ENCODE measurements at places on chromosomes 4 and X. TPM values are rescaled to one million over a fixed set of nuclear protein-coding genes. Genes with fewer than 3 reads are reported as not detected.

DNA sequence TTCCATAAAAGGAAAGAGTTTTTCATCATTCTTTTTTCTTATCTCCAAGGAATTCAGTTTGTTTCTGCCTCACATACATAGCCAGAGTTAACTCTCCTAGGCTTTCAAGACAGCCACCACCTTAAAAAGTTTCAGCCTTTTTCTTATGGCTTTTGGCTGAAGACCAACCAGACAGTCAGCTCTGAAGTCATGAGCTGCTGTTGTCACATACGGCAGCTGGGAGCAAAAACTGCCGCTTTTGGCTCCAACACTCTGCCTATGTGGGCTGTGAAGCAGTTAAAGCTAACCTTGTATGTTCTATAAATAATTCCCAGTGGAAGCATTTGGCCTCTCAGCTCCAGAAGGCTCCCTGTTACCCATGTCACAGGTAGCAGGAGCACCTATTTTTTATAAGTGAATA lies 104.1 kb downstream of the KLHL4 start:
- H3K36me3 ChIP-seq, result no peaks in the 10 kb centered on the region
- H3K4me1 ChIP-seq, result no peaks in the 10 kb centered on the region
- H3K4me3 ChIP-seq, result no peak overlapping the region
- no peak for DNase-seq

TMPRSS11F gene
- total RNA-seq, result not detected

GRCh38 chrX:132415012-132415411 lies 73.8 kb downstream of the MBNL3 start:
- H3K36me3 ChIP-seq, result no peaks in the 10 kb centered on the region
- no peaks in the 10 kb centered on the region for H3K4me1 ChIP-seq
- H3K4me3 ChIP-seq, result no peak overlapping the region
- DNase-seq, result no peak
- H3K27me3 ChIP-seq, result no peaks in the 10 kb centered on the region
- no peak overlapping the region for H3K27ac ChIP-seq

GRCh38 chr4:5500165-5500564 lies 208.2 kb downstream of the EVC2 start:
- H3K4me1 ChIP-seq, result no peaks in the 10 kb centered on the region
- H3K27ac ChIP-seq, result no peak overlapping the region
- no peak overlapping the region for H3K4me3 ChIP-seq
- no peak for DNase-seq

DNA sequence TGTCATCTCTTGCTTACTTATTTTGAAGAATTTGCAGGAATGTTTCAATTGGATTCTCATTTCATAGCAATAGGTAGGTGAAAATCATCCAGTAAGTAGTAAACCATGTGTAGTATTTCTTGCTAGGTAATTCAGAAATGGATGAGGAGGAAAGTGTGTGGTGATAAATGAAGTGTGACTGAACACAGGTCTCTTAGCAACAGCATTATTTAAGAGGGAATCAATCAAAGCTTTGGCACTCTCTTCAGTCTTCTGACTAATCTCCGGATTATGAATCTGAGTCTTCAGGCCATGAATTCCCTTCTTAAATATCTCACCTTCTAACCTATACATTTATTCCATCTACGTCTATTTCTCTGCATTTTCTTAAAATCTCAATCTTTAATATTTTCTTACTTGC lies 55.8 kb upstream of the ARHGAP24 start:
- H3K4me1 ChIP-seq, result no peaks in the 10 kb centered on the region
- no peaks in the 10 kb centered on the region for H3K36me3 ChIP-seq
- no peak for DNase-seq
- H3K27me3 ChIP-seq, result no peaks in the 10 kb centered on the region

- no peak overlapping the region for H3K27ac ChIP-seq
- no peaks in the 10 kb centered on the region for H3K4me1 ChIP-seq
- DNase-seq, result no peak
- H3K27me3 ChIP-seq, result no peaks in the 10 kb centered on the region
These were observed 82.4 kb downstream of the PRDM5 start for GRCh38 chr4:120839974-120840751.

NUDT6 gene
- total RNA-seq, result 5.4 TPM

DNA sequence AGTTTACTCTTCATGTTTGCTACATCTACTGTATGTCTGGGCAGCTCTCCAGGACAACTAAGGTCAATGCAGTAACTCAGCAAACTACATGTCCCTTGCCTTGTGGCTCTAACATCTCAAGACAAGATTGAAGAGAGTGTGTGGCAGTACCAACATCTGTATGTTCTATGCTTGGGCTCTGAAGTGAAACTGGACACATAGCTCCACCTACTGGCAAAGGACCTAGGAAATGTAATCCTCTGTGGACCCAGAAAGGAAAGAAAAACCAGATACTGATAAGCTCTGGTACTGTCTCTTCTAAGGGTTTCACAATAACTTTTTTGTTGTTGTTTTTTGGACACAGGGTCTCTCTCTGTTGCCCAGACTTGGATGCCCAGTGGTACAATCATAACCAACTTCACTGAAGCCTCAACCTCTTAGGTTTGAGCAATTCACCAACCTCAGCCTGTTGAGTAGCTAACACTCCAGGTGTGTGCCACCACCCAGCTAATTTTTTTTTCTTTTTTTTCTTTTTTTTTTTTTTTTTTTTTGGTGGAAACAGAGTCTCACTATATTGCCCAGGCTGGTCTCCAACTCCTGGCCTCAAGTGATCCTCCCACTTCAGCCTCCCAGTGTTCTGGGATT lies 64.1 kb downstream of the QDPR start:
- H3K4me3 ChIP-seq, result no peak overlapping the region
- no peaks in the 10 kb centered on the region for H3K4me1 ChIP-seq

DNA sequence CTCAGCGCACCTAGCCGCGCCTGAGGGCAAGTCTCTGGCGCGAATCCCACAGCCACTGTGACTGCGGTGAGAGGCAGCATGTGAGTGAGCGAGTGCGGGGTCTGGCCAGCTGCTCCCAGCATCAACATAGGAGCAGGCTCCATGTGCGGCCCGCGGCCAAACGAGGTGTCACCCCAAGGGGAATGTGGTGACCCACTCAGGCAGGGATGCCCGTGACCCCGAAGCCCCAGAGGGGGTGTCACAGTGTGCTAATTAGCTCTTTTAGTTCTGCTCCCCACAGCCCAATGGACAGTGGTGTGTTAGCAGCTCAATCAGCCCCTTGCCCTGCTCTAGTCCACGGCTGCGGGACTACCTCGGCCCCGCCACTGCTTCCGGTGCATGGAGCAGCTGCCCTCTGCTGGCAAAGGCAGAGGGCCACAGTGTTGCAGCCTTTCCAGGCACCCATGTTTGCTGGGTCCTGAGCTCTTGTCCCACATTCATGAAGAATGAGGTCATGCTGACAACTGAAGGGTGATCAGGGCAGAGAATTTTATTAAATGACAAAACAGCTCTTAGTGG lies 61.4 kb downstream of the AGA start:
- no peak for DNase-seq
- H3K4me1 ChIP-seq, result no peaks in the 10 kb centered on the region
- H3K27me3 ChIP-seq, result no peaks in the 10 kb centered on the region
- H3K36me3 ChIP-seq, result no peaks in the 10 kb centered on the region

DNA sequence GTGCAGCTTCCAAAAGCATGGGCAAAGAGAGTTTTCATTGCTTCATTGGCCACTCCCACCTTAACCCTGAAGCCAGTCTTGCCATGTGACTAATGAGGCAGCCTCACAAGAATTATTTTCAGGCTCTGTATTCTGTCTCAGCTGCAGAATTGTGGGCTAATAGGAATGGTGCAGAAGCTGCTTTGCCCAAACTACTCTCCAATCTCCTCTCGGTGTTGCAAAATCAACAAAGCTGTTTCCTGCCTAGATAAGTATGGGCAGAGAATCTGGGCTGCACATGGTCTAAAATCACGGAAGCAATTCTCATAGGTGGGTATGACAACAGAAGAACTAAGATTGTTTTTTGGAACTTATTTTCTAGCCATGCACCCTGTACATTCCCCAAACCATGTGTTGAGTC lies 31.4 kb downstream of the PPP1R2C start:
- no peak for DNase-seq
- H3K4me1 ChIP-seq, result peaks cover 13% of the 10 kb centered on the region
- H3K27ac ChIP-seq, result no peak overlapping the region
- H3K36me3 ChIP-seq, result no peaks in the 10 kb centered on the region

MAPK10 gene
- total RNA-seq, result 2.9 TPM

DNA sequence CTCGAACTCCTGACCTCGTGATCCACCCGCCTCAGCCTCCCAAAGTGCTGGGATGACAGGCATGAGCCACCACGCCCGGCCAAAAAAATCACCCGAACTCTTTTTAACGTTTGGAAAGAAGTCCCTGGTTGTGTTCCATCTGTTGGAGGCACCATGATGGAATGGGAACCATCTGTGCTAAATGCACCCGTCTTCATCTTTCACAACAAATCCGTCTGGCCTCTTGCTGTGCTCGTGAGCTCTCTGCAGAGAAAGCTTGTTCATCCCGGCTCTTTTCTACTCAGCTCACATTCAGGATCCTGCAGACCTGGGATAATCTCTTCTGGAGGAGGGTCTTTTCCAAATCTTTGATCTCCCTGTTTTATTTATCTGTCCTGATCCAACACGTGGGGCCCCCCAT lies 188.8 kb downstream of the CRLF2 start:
- H3K27ac ChIP-seq, result no peak overlapping the region
- no peak for DNase-seq
- H3K4me1 ChIP-seq, result no peaks in the 10 kb centered on the region
- no peaks in the 10 kb centered on the region for H3K36me3 ChIP-seq
- H3K4me3 ChIP-seq, result no peak overlapping the region

GRCh38 chr4:186082221-186082620 lies 13.3 kb downstream of the TLR3 start:
- no peaks in the 10 kb centered on the region for H3K36me3 ChIP-seq
- no peak overlapping the region for H3K27ac ChIP-seq
- DNase-seq, result no peak
- no peaks in the 10 kb centered on the region for H3K27me3 ChIP-seq
- H3K4me1 ChIP-seq, result peaks cover 13% of the 10 kb centered on the region

- DNase-seq, result no peak
- no peaks in the 10 kb centered on the region for H3K36me3 ChIP-seq
- H3K4me3 ChIP-seq, result no peak overlapping the region
- H3K4me1 ChIP-seq, result no peaks in the 10 kb centered on the region
- no peak overlapping the region for H3K27ac ChIP-seq
These were observed 99.7 kb upstream of the DDIT4L start for GRCh38 chr4:100289946-100290345.

GRCh38 chr4:152599636-152600035 lies 63.7 kb upstream of the FBXW7 start:
- no peaks in the 10 kb centered on the region for H3K27me3 ChIP-seq
- no peak for DNase-seq
- no peak overlapping the region for H3K27ac ChIP-seq
- H3K36me3 ChIP-seq, result no peaks in the 10 kb centered on the region

DNA sequence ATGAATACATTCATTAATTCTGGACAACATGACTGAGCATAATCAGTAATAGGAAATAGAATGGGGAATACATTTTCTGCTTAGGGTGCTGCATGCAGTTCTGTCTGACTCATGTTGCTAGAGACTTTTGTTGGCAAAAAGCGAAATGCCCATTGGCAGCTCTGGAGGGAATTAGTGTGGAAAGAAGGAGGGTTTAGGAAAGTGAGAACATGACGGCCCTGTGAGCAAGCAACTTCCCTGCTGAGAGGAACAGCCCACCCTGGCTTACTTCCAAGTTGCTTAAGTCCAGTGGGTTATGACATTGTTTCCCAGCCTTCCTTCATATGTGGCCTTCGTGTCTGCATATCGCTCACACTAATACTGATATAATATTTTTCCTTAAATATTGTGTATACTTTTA lies 13.8 kb downstream of the MAD2L1 start:
- no peak overlapping the region for H3K27ac ChIP-seq
- H3K4me1 ChIP-seq, result no peaks in the 10 kb centered on the region
- H3K4me3 ChIP-seq, result no peak overlapping the region
- no peak for DNase-seq

- H3K36me3 ChIP-seq, result no peaks in the 10 kb centered on the region
- H3K4me1 ChIP-seq, result peaks cover 17% of the 10 kb centered on the region
- H3K4me3 ChIP-seq, result no peak overlapping the region
- DNase-seq, result no peak
- H3K27ac ChIP-seq, result no peak overlapping the region
- no peaks in the 10 kb centered on the region for H3K27me3 ChIP-seq
These were observed 44.5 kb upstream of the TRIM2 start for GRCh38 chr4:153159728-153160221.

- H3K27me3 ChIP-seq, result no peaks in the 10 kb centered on the region
- H3K4me3 ChIP-seq, result no peak overlapping the region
- no peak for DNase-seq
These were observed 103.8 kb downstream of the CAMK2D start for GRCh38 chr4:113657586-113658233.

IDH3G gene
- total RNA-seq, result 71.2 TPM

DNA sequence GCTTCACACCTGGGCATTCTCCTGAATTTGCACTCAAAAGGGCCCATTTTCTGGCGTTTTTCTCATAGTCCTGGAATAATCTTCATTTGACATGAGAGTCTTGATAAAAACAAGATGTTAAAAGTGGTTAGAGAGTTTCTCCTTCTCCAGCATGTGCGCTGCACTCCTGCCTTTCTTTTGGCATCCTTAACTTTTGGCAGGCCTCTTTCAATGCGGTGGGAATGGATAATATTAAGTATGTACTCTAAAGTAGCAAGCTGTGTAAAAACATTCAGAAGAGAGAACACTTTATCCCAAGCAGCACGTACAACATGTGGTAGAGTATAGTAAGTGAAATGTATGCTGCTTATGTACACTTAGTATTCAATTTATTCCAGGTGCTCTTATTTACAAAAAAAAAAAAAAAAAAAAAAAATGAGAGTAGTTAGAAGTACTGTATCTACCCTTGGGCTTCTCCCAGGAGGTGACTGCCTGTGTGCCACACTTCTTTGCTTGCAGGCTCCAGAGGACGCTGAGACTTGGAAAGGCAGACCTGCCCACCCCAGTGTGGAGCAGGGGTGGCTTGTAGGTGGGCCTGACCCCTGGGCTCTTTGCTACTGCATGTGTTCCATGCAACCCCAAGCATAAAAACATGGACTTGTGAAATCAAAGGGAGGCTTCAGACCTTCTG lies 3.9 kb downstream of the FGF2 start:
- no peak overlapping the region for H3K27ac ChIP-seq
- no peak for DNase-seq
- H3K36me3 ChIP-seq, result peaks cover 31% of the 10 kb centered on the region
- no peaks in the 10 kb centered on the region for H3K27me3 ChIP-seq

DNA sequence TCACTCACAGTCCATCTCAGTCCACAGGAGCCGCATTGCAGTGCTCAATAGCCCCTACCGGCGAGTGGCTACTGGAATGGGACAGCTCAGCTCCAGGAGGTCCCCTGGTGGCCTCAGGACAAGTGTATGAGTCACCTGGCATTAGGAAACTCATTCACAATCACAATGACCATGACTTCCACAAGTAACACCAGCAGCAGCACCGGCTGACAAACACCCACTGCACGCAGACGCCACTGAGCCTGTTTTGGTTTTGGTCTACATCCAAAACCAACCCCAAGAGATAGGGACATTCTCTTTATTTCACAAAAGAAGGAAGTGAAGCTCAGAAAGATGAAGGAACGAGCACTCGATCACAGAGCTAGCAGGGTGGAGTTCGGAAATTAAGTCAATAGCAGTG lies 8.1 kb downstream of the JAKMIP1 start:
- DNase-seq, result peak; percentile 17
- H3K36me3 ChIP-seq, result no peaks in the 10 kb centered on the region
- no peak overlapping the region for H3K4me3 ChIP-seq
- H3K27me3 ChIP-seq, result peaks cover 74% of the 10 kb centered on the region
- no peak overlapping the region for H3K27ac ChIP-seq
- H3K4me1 ChIP-seq, result no peaks in the 10 kb centered on the region

GRCh38 chr4:183013730-183014002 lies 85.4 kb upstream of the WWC2 start:
- H3K4me1 ChIP-seq, result no peaks in the 10 kb centered on the region
- H3K36me3 ChIP-seq, result no peaks in the 10 kb centered on the region
- H3K27me3 ChIP-seq, result peaks cover 49% of the 10 kb centered on the region
- H3K4me3 ChIP-seq, result no peak overlapping the region
- no peak for DNase-seq

Data from Calu3 (cell line).